Suprapubic skin (tissue), 4 donors: ENCODE measurements at places on chromosomes 2 and 18. TPM values are rescaled to one million over a fixed set of nuclear protein-coding genes. Genes with fewer than 3 reads are reported as not detected.

Gene CYRIA
- total RNA-seq = 3.6 TPM

DNA sequence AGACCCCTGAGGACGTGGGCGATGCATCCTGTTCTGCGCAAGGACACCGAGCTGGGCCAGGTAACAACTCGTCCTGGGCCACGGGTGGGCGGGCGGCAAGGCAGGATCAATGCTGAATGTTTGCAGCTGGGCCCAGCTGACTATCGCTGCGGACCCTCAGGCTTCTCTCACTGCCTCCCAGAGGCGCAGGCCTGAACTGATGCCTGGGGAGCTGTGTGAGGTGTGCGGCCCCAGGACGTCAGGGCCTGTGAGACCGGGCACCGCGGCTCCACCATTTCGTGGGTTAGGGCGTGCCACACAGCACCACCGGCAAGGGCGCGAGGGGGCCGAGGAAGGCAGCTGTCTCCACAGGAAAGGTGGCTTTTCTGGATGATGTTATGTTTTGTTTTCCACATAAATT lies 307.4 kb downstream of the NDUFA10 start:
- DNase-seq = peak; percentile 76

DNA sequence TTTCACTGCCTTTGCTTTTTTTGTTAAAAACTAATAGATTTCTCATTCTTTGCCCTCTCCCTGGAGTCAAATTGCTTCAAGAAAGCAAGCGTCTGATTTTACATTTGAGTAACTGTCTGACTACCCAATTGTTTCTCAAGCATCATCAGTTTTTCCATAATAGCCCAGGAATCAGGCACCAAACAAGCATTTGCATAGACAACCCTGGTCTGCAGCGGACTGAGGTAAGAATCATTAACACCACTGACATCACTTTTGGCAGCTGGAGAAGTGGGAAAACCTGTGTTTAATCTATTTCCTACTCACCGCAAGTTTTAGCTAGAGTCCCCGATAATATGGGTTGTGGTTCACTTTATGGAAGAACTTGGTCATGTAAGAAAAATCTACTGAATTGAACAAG lies 55.7 kb downstream of the IRS1 start:
- no peak for DNase-seq

DNA sequence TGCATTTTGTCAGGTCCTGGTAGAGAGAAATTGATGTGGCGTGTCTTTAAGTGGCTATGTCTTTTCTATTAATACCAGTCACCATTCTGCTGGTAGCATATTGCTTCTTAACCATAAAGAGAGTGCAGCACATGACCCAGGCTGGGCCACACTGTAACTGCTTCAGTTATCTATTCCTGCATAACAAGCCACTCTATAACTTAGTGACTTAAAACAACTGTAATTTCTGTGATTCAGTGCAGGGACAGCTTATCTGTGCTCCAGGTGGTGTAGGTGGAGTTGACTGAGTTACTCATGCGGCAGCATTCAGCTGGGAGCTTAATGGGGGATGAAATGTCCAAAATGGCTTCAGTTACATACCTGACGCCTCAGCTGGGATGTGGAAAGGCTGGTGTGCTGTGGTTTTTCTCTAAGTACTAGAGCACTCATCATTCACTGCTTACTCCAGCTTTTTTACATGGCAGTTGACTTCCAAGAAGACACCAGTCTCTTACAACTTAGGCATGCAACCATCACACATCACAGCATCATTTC lies 742.4 kb downstream of the SATB2 start:
- DNase-seq = no peak
